ENCODE measurements at places on chromosomes 5 and 9. TPM values are rescaled to one million over a fixed set of nuclear protein-coding genes. Genes with fewer than 3 reads are reported as not detected.
A peak's percentile ranks its signal among the peaks of the same experiment; 100 is the strongest.

- DNase-seq = peak; percentile 53
Observed at GRCh38 chr9:91421971-91422757, 1.5 kb downstream of the NFIL3 start.

GRCh38 chr5:13524936-13525335 lies 419.6 kb downstream of the DNAH5 start:
- DNase-seq = no peak

- peak; percentile 42 for DNase-seq
Observed at GRCh38 chr9:93827545-93828330, 127.4 kb downstream of the BARX1 start.

- DNase-seq = no peak
Observed at GRCh38 chr5:64566310-64566916, 60.6 kb downstream of the RGS7BP start.

DNA sequence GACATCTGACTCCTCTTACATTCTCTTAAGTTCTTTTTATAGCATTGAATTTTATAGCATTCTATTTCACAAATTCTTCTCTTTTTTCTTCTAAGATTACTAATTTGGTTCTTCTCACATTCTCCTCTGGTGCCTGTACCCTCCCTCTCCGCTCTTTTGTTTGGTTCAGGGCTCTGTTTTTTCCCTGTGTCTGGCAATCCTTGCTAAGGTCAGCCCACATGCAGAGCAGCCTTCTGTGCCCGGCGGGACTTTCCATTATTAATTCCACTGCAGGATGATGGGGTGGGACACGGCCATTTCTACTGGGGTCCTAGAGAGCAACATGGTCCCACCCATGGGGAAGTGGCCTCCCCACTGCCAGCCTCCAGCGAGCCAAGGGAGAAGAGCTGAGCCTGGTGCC lies 9.8 kb upstream of the TRAF2 start:
- DNase-seq = no peak

Gene IL31RA
- total RNA-seq = 1.6 TPM

DNA sequence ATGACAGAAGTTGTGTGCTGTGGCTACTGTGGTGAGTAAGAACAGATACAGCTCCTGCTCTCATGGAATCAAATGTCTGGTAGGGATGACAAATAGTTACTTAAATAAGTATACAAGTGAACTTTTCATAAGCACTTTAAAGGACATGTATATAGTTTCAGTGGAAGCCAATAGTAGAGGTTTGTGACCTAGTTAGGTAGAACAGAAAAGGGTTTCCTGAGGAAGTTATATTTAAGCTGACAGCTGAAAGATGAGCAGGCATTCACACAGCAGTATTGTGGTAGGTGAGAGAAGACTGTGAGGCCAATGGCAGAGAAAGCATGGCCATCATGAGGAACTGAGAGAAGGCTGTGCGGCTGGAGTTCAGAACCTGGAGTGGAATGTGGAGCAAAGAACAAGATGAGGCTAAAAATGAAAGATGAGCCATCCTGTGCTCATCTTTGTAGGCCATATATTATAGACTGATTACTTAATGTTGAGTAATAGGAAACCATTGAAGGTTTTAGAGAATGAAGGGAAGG lies 15.4 kb downstream of the FAM174A start:
- no peak for DNase-seq

DNA sequence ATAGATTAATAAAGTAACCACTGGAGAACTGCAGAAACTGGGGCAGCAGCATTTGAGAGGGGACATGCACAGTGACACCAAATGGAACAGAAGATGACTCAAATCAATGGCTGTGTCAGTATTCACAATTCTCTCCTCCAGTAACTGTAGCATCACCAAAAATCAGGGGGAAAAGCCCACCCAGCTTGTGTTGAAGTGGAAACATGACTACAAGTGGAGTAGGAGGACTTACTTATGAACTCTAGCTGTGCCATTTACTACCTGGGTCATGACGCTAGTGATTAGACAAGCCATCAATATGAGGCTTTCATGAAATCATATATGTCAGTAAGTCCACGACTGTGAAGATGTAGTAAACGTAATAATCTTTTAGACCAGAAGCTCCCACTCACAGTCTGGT lies 199.8 kb upstream of the PTGER4 start:
- no peak for DNase-seq

Measured in heart right ventricle (tissue), 16 donors.